ENCODE measurements at places on chromosomes 4 and X. TPM values are rescaled to one million over a fixed set of nuclear protein-coding genes. Genes with fewer than 3 reads are reported as not detected.

The MAP7D3 gene
- 15.3 TPM for total RNA-seq

The OPHN1 gene
- 6.4 TPM for total RNA-seq

The SMR3B gene
- total RNA-seq: not detected

The PDLIM5 gene
- total RNA-seq: 137 TPM

The RAB40A gene
- total RNA-seq: 0.11 TPM

The GYG2 gene
- not detected for total RNA-seq

The SCD5 gene
- total RNA-seq: 16.9 TPM

The FIP1L1 gene
- total RNA-seq: 65.6 TPM

- DNase-seq: no peak
These were observed 246.0 kb downstream of the CXXC4 start for GRCh38 chr4:104248726-104249125.

GRCh38 chr4:165351359-165352130 lies 24.1 kb downstream of the MSMO1 start:
- no peak for DNase-seq

- no peak for DNase-seq
These were observed 28.7 kb downstream of the PDLIM5 start for GRCh38 chr4:94480362-94480951.

DNA sequence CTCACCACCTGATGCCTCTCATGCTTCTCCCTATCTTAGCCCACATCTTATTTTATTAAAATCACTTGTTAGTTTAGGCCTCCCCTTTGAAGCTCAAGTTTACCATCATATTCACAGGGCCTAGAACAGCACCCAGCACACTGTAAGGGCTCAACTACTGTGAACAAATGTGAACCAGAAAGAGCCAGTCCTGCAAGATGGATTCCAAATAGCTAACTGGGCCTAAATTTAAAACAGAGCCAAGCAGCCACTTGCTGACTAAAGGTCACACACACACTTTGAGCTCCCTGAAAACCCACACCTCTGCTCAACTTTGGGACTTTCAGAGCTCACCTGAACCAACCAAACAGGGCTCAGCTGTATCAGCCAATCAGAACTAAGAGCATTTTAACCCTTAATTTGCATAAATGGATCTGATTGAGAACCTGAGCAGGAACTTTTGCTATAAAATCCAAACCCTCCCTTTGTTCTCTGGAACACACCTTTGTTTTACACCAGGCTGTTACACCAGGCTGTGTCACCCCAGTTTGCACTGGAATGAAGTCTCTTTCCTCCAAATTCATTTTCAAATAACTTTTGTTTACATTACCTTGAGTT lies 62.1 kb upstream of the EXOC1L start:
- DNase-seq: no peak

- no peak for DNase-seq
These were observed 458.5 kb downstream of the AFF2 start for GRCh38 chrX:148958901-148959300.

GRCh38 chr4:123405267-123405865 lies 8.8 kb downstream of the SPRY1 start:
- DNase-seq: no peak

GRCh38 chr4:138875891-138876608 lies 139.5 kb upstream of the NOCT start:
- DNase-seq: peak; percentile 89

GRCh38 chrX:48971249-48972219 lies at the start of gene KCND1:
Gene KCND1, minus strand, starts transcription at chrX:48971844. Its CDS starts 1,573 bp downstream, at chrX:48970271.
- DNase-seq: peak; percentile 28

DNA sequence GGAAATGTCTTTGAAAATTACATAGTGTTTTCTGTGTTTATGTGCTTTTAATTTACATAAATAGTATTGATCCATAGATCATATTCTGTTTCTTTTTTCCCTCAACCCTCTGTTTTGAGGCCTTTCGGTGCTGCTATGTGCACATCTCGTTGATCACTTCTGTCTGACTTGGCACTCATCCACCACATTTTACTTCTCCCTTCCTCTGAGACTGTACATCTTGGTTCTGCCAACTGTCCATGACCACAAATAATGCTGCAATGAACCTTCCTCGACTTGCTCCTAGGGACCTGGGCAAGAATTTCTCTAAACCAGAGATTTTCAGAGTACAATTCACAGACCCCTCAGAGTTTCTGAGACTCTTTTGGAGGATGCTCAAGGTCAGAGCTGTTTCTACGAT lies 74.4 kb downstream of the RTL5 start:
- no peak for DNase-seq

- no peak for DNase-seq
These were observed 71.2 kb downstream of the SLC10A7 start for GRCh38 chr4:146450524-146450923.

- DNase-seq: peak; percentile 81
These were observed 1328.7 kb downstream of the ADGRL3 start for GRCh38 chr4:62528874-62529273.

DNA sequence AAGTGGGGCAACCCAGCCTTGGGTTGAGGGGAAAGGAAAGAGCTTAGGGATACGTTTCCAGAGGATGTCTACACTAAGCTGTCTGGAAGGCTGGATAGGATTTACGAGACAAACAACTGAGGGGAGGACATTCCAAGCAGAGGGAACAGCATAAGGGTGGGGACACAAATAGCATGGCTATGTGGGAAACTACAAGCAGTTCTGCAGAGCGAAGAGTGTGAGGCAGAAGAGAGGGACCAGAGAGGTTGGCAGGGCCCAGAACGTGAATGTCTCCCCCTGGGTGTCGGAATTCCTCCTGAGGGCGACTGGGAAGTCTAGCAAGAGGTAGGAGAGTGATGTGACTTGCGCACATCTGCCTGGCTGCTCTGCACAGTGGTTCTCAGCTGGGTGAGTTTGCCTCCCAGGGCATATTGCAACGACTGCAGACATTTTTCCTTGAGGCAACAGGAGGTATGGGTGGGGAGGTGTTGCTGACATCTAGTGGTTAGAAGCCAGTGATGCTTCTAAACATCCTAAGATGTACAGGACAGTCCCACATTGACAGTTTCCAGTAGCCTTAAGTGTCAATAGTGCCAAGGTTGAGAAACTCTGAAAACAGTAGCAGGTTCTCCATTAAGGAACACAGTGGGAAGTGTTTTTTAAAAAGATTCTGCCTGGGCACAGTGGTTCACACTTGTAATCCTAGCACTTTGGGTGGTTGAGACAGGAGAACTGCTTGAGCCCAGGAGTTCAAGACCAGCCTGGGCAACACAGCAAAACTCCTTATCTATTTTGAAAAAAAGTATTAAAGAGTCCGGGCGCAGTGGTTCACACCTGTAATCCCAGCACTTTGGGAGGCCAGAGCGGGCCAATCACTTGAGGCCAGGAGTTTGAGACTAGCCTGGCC lies 9.2 kb downstream of the NDUFA1 start:
- DNase-seq: no peak

DNA sequence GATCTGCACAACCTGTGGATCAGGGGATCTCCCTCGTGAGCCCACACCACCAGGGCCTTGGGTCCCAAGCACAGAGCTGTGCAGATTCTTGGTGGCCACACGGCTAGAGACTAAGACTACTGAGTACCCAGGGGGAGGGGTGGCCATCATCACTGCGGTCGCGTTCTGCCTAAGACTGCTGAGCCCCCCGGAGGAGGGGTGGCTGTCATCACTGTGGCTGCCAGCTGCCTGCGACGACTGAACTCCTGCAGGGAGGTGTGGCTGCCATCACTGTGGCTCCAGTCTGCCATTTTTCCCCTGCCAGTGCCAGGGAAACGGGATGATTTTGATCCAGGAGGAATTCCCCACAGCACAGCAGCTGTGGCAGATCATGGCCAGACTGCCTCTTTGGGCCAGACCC lies 141.7 kb upstream of the SPANXB1 start:
- no peak for DNase-seq

DNA sequence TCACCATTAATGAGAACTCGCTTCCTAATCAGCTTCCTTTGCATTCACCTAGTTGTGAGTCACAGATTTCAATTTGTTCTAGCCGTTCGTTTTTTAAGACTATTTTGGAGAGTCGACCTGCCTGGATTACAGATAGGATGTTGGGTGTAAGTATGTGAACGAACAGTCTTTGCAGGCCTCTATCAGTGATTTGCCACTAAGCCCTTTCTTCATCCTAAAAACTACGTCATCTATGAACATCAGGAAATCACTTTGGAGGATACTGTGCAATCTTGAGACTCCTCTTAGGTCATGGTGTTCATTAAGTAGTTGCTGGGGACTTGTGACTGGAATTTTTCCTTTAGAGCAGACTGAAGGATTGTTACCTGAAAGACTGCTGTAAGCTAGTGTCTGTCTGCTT lies 1.1 kb downstream of the POLA1 start:
- DNase-seq: no peak
